A549 treated with RU486 at 1 μM for 4 hours (cell line): ENCODE measurements at places on chromosomes 5 and 9. TPM values are rescaled to one million over a fixed set of nuclear protein-coding genes. Genes with fewer than 3 reads are reported as not detected.

The TPM2 gene
- total RNA-seq = 613 to 691 TPM (median 662 TPM) in 5 replicates

The NUTM2G gene
- total RNA-seq = not detected in 5 replicates

The CDX1 gene
- not detected in 5 replicates for total RNA-seq

The INSL6 gene
- not detected in 5 replicates for total RNA-seq

The ZNF462 gene
- total RNA-seq = 4.7 to 5.6 TPM (median 5.0 TPM) in 5 replicates

The PCDHA13 gene
- total RNA-seq = 0.06 to 0.09 TPM in 2 of 5 replicates, not detected in the others

The PCDHGB2 gene
- 0.08 TPM in 2 of 5 replicates, not detected in the others for total RNA-seq

The CCNI2 gene
- 0.07 to 0.26 TPM (median 0.14 TPM) in 5 replicates for total RNA-seq

The TAL2 gene
- 0.22 to 0.32 TPM in 2 of 5 replicates, not detected in the others for total RNA-seq

The MCTP1 gene
- 7.5 to 11.6 TPM (median 9.2 TPM) in 5 replicates for total RNA-seq

The SLC36A2 gene
- total RNA-seq = not detected in 5 replicates

The GRM6 gene
- total RNA-seq = not detected in 5 replicates

The AJM1 gene
- total RNA-seq = 3.1 to 4.4 TPM (median 4.0 TPM) in 5 replicates

The LRRC14B gene
- not detected in 5 replicates for total RNA-seq

The CNTFR gene
- total RNA-seq = 0.08 to 0.22 TPM (median 0.14 TPM) in 3 of 5 replicates, not detected in the others

The PLEKHG4B gene
- total RNA-seq = 0.56 to 1.0 TPM (median 0.96 TPM) in 5 replicates

The PPP6C gene
- 19.3 to 29.1 TPM (median 26.3 TPM) in 5 replicates for total RNA-seq

The P4HA2 gene
- total RNA-seq = 36.0 to 46.4 TPM (median 42.2 TPM) in 5 replicates

The SCAI gene
- total RNA-seq = 1.4 to 2.1 TPM (median 1.6 TPM) in 5 replicates

The RIGI gene
- total RNA-seq = 2.9 to 5.1 TPM (median 3.7 TPM) in 5 replicates

The ADAMTS13 gene
- 0.33 to 0.97 TPM (median 0.46 TPM) in 5 replicates for total RNA-seq

The TTC16 gene
- total RNA-seq = not detected in 5 replicates

The LPAR1 gene
- 11.2 to 15.7 TPM (median 15.2 TPM) in 5 replicates for total RNA-seq

The RACK1 gene
- 3,233 to 3,638 TPM (median 3,282 TPM) in 5 replicates for total RNA-seq

The PPP3R2 gene
- not detected in 5 replicates for total RNA-seq

The DDX4 gene
- total RNA-seq = not detected in 5 replicates
